ENCODE measurements at places on chromosomes 11 and 22.

- no peak for DNase-seq
These were observed 60.4 kb downstream of the SFI1 start for GRCh38 chr22:31556627-31557203.

DNA sequence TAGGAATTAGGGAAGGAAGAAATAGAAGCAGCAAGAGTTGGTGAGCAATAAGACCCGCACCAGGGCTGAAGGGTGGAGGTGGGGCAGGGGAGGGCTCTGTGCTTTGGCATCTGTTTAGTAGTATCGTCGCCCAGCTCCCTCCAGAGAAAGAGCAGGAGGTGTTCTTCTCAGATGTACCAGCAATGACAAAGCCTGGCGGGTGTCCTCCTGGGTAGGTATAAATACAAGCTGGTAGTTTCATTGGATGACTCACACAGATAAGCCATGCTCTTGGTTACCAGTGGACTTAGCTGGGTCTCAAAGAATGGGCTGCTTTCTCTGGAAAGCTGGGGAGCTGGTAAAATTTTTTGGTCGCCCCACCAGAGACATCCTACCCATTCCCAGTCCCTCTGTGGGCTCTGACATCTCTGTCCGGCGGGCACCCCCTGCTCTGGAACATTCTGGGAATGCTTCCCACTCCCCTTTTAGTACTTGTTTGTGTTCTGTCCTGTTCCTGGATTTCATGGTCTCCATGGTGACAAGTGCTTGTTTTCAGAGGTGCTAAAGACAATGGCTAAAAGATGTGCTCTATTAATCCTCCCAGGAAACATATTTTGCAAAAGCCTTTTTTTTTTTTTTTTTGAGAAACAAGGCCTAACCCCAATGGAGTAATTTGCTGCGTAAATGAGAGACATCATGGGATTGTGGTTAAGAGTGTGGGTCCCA, 15.4 kb upstream of the TUBA8 start:
- DNase-seq = no peak

DNA sequence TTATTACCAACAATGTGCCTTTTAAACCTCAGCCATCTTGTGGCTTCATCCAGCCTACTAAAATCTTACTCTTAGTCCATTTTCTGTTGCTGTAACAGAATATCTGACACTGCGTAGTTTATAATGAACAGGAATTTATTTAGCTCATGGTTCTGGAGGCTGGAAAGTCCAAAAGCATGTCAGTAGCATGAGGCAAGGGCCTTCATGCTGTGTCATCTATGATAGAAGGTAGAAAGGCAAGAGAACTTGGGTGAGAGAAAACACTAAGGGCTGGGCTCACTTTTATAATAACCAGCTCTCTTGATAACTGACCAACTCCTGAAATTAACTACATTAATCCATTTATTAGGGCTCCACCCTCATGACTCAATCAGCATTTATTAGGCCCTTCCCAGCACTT, 13.5 kb downstream of the BTBD10 start:
- no peak for DNase-seq

GRCh38 chr11:84022695-84023094, 736.5 kb upstream of the CCDC90B start:
- DNase-seq = no peak

DNA sequence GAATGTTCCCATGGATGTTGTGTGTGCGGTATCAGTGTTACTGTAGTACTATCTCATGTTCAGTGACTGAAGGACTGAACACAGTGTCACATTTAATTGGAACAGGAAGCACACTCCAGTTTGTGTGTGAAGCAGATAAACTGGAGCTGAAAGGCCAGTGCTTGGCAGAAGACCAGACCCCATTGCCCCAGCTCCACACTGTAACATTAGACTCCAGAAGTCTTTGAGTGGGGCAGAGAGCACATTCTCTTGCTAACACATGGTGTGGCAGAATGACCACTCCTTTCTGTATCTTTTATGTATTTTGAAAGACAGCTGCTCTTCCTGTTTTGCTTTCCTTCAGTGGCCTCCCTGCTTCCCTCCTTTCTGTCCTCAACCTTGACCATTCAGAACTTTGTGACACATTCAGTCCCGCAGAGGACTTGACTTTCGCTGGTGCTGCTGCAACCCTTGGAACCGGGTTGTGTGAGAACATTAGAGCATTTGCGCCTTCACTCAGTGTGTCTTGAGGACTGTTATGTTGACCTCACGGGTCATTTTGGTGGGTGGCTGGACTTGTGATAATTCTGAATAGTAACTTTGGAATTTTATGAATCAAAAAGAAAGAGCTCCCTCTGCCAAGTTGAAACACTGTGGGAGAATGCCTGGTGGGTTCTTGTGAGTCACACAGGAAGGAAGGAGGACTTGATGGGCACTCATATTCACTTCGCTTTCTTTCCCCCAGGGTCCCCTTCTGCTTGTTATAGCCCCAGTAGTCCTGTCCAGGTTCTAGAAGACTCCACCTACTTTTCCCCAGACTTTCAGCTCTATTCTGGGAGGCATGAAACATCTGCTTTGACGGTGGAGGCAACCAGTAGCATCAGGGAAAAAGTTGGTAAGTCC, 26.4 kb downstream of the AMOTL1 start:
- DNase-seq = no peak
